Sigmoid colon (tissue), 7 donors: ENCODE measurements at places on chromosomes 1 and 21. TPM values are rescaled to one million over a fixed set of nuclear protein-coding genes. Genes with fewer than 3 reads are reported as not detected.

GRCh38 chr1:197268012-197268411 is at the start of gene CRB1:
Gene CRB1, plus strand, starts transcription at chr1:197268252. Its CDS starts 161 bp downstream, at chr1:197268413.
- no peaks in the 10 kb centered on the region for H3K4me1 ChIP-seq
- no peaks in the 10 kb centered on the region for H3K27me3 ChIP-seq
- H3K27ac ChIP-seq: no peak within 1 kb of the TSS
- no peak for DNase-seq

- peaks cover 8% of the 10 kb centered on the region for H3K4me1 ChIP-seq
- H3K27ac ChIP-seq: no peak overlapping the region
- no peaks in the 10 kb centered on the region for H3K27me3 ChIP-seq
- no peak for DNase-seq
- peaks cover under 1% of the 10 kb centered on the region for H3K36me3 ChIP-seq
- H3K4me3 ChIP-seq: no peak overlapping the region
Measured at GRCh38 chr1:56709269-56709880, 64.3 kb downstream of the PRKAA2 start.

DNA sequence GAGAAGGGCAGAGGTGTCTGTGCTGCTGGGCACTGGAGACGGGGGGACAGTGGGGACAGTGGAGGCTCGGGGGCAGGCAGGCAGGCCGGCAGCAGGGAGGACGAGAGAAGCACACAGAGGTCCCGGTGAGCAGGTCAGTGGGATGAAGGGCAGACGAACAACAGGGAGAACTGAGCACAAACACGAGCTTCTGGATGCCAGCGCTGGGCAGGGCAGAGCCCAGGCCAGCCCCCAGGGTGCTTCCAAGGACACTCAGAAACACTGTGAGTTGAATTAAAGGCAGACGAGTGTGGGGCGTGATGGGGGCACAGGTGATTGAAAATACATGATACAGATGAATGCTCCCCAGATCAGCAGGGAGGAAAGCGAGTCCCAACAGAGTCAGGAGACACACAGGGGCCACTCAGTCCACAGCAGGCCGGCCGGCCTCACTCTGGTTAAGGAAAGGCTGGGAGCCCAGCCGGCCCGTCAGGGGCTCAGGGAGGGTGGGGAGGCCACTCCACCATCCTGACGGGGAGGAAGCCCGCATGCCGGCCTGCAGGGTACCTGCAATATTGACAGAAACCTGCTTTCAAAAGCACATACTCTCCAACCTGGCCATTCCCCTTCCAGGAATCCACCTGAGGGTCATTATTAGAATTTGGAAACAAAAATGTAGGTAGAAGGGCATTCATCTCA is 14.1 kb downstream of the SLC19A1 start:
- no peaks in the 10 kb centered on the region for H3K27me3 ChIP-seq
- no peak overlapping the region for H3K4me3 ChIP-seq
- H3K36me3 ChIP-seq: peaks cover 6% of the 10 kb centered on the region
- no peak overlapping the region for H3K27ac ChIP-seq

GRCh38 chr1:12468323-12468722 is 149.7 kb downstream of the DHRS3 start:
- no peaks in the 10 kb centered on the region for H3K27me3 ChIP-seq
- H3K36me3 ChIP-seq: no peaks in the 10 kb centered on the region
- DNase-seq: no peak
- no peak overlapping the region for H3K27ac ChIP-seq
- no peak overlapping the region for H3K4me3 ChIP-seq
- H3K4me1 ChIP-seq: peaks cover 57% of the 10 kb centered on the region

DNA sequence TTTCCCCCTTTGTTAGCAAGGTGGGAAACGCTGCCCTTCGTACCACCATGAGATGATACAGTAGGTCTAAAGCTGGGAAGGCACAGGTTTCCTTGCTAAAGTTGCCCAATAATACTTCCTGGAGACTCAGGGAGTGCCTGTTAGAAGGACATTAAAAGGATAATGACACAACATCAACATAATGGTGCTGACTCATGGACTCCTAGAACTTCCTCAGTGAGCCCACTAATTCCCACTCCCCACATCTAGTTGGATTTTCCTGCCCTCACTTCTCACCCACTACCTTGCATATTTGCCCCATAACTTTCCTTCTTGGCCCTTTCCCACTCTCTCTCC is 17.5 kb downstream of the CFAP45 start:
- no peaks in the 10 kb centered on the region for H3K36me3 ChIP-seq
- DNase-seq: no peak
- no peaks in the 10 kb centered on the region for H3K27me3 ChIP-seq
- H3K27ac ChIP-seq: no peak overlapping the region
- no peaks in the 10 kb centered on the region for H3K4me1 ChIP-seq

Gene CR1L
- total RNA-seq: not detected
